Bone marrow (tissue), 2 donors: ENCODE measurements at places on chromosomes 5 and 9.
A peak's percentile ranks its signal among the peaks of the same experiment; 100 is the strongest.

- DNase-seq = peak; percentile 34
Observed at GRCh38 chr5:133108481-133108921, 56.7 kb downstream of the HSPA4 start.

GRCh38 chr5:148816357-148816756 is 10.1 kb upstream of the ADRB2 start:
- no peak for DNase-seq

DNA sequence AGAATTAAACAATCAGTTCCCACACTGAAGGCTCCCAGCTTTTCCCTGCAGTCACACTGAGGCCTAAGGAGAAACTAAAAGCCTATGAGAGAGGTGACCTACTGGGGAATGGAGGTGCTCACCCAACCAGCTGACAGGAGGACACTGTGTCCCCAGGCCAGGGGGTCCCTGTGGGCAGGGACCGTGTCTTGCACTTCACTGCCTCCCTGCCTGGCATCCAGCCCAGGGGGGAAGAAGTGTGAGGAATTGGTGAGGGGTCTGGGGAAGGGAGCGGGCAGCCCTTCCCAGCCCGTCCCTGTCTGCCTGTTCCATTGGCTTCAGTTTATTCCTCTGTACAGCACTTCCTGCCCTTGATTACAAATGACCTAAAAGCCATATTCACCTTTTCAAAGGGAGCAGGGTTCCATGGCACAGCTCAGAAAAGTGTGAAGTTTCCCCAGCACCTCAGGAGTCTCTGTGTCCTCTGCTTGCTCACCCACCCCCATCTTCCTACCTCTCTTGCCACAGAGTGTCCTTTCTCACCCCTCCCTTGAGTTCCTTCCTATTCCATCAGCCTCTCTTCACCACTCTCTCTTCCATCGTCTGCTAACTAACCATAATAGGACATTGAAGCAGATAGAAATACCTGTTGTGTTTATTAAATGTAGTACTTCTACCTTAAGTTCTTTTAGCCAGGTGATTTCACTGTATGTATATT is 12.9 kb downstream of the OTULINL start:
- DNase-seq = no peak

DNA sequence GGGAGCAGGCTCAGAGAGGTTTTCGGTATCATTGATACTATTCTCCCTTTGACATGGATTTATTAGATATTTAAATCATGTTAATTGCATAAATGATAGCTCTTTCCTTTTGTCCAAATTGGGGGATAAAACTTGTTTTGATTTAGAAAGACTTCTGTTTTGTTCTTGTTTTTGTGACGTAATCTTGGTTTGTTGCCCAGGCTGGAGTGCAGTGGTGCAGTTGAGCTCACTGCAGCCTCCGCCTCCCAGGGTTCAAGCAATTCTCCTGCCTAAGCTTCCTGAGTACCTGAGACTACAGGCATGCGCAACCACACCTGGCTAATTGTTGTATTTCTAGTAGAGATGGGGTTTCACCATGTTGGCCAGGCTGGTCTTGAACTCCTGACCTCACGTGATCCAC is 7.1 kb downstream of the MAT2B start:
- DNase-seq = no peak
